AG04449 (cell line): ENCODE measurements at places on chromosomes 3 and 15.

DNA sequence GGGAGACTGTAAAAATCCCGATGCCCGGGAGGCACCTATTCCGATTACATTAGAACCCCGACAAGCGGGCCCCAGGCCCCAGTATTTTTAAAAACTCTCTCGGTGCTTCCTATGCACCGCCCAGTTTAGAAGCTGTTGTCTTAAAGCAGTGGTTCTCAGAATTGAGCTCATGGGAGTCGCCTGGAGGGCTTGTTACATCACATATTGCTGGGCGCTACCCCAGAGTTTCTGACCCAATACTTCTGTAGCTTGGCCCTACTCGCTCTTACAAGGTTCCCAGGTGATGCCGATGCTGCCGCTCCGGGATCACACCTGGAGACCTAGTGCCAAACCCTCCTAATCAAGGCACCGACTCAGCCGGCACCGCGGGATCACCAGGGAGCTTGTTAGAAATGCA, 35.2 kb downstream of the CPN2 start:
- DNase-seq, result no peak

- DNase-seq, result no peak
These were observed 1.3 kb upstream of the SLITRK3 start for GRCh38 chr3:165197481-165197800.

DNA sequence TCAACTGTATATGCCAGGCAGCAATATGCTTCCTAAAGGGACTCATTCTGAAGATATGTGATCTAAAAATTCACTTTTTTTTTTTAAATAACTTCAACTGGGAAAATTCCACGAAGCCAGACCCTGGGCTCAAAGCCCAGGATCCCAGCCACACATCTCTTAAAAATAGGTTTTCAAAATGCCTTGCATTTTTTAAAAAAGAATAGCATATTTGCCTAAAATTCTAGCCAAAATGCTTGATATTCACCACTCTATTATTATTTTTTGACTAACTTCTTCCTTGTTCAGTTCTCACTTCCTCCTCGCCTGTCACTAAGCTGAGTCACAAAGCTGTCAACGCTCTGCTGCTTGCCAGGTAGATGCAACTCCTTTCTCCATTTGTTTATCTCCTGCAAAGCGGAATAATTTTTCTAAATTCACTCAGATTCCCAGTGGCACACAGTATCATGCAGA, 28.0 kb upstream of the VGLL4 start:
- DNase-seq, result peak; percentile 29

DNA sequence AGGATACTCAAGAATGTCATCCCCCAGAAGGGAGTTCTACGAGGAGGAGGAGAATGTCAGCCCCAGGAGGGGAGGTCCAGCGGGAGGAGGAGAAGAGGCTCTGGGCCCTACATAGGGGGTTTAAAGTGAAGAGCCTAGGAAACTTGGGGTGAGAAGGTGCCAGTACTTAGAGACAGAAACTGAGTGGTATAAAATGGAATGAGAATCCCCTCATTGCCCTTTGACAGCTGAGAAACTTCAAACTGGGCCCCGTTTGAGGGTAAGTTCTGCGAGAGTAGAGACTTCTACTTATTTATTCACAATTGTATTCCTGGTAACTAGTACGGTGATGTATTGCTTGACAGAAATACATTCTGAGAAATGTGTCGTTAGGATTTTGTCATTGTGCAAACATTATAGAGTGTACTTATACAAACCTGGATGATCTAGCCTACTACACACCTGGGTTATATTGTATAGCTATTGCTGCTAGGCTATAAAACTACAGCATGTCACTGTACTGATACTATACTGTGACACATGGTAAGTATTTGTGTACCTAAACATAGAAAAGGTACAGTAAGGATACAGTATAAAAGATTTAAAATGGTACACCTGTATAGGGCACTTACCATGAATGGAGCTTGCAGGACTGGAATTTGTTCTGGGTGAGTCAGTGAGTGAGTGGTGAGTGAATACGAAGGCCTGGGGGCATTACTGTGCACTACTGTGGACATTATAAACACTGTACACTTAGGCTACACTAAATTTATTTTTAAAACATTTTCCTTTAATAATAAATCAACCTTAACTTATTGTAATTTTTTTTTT, 62.0 kb downstream of the TSC22D2 start:
- no peak for DNase-seq

- no peak for DNase-seq
These were observed 216.4 kb downstream of the TIGIT start for GRCh38 chr3:114510201-114510600.

- DNase-seq, result no peak
These were observed 57.9 kb downstream of the ARHGAP31 start for GRCh38 chr3:119352034-119352609.

- no peak for DNase-seq
These were observed 129.5 kb downstream of the LIPC start for GRCh38 chr15:58561321-58561720.

DNA sequence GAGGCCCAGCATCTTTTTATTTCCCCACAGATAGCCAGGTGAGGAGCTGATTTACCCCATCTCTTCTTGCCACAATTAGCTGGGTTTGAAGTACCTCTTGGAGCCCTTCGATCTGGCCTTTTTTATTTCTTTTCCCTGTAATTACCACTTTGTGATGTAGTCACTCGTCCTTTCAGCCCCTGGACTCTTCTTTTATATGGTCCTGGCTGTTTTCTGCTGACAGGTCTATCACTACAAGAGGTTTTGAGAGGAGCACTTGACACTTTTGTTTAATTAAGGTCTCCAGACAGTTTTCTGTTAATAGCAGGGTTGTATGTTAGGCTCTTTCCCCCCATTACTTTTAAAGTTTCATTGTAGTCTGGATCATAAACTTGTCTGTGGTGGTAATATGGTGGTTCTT, 11.8 kb downstream of the ATXN7 start:
- DNase-seq, result no peak

GRCh38 chr3:79310016-79310415, 457.8 kb downstream of the ROBO1 start:
- DNase-seq, result no peak

- DNase-seq, result no peak
These were observed 111.8 kb downstream of the SRGAP3 start for GRCh38 chr3:9137676-9138075.

- no peak for DNase-seq
These were observed 2.4 kb downstream of the CIB1 start for GRCh38 chr15:90231028-90232017.

- DNase-seq, result no peak
These were observed 85.1 kb upstream of the TSEN2 start for GRCh38 chr3:12399226-12399625.

DNA sequence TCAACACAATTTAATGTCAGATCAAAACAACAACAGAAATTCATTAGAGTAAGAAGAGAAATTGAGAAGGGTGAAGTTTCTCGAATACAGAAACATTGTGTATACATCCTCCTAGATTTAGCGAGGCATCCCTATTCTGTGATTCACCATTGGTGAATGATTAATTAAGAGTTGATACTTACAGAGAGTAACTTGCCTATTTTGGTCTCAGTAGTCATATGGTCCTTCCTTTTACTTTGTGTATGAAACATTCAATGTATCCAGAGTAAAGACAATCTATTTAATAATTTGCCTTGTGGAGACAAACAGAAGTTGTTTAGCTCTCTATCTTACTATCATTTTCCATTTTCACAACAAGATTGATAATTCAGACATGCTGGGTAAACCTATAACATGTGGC, 432.0 kb downstream of the ZPLD1 start:
- DNase-seq, result no peak

- DNase-seq, result no peak
These were observed 9.5 kb downstream of the TMEM44 start for GRCh38 chr3:194623449-194624290.

DNA sequence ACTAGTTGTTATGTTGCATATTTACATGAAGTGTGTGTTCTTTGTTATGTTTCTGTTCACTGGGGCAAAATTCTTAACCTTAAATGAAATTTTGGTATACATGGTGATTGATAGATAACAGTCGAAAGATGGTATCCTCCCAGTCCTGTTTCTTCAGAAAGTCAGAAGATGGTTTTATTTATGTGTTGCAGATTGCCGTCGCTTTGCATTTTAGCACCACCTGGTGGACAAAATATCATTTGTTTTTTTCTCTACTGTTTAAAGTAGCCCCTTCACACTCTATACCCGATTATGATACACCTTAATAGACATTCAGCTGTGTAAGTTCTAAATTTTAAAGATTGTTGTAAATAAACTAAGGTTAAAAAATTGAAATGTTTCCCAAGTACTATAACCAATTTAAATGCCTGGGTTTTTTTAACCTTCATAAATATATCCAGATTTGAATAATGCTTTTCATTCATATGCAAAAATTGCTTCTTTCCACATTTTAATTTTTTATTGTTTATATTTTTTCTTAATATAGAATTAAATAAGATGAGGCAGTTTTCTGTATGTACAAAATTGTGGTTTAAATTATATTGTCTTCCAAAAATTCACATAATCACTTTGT, 152.2 kb downstream of the ALCAM start:
- no peak for DNase-seq

DNA sequence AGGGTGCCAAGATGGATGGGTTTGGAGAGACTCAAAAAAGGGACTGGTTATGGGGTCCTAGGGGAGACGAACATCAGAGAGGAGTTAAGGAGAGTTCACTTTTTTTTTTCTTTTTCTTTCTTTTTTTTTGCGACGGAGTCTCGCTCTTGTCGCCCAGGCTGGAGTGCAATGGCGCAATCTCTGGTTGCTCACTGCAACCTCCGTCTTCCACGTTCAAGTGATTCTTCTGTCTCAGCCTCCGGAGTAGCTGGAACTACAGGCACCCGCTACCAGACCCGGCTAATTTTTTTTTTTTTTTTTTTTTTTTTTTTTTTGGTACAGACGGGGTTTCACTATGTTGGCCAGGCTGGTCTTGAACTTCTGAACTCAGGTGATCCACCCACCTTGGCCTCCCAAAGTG, 1.2 kb downstream of the SPINT1 start:
- DNase-seq, result no peak

DNA sequence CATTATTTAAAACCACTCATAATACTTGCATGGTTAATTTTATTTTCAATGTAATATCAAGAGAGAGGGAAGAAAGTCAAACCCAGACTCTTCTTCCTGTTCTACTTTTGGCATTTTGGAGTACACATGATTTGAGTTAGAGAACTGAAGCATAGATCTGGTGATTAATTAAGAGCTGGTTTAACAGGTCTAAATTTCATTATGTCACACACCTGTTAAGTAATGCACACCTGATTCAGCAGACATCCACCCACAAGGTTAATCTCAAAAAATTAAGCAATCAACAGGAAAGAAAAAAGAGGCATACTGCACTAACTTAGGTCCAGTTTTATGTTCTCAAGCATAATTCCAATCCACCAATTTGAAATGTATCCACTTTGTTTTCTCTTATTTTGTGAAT, 101.1 kb upstream of the ICE2 start:
- no peak for DNase-seq

DNA sequence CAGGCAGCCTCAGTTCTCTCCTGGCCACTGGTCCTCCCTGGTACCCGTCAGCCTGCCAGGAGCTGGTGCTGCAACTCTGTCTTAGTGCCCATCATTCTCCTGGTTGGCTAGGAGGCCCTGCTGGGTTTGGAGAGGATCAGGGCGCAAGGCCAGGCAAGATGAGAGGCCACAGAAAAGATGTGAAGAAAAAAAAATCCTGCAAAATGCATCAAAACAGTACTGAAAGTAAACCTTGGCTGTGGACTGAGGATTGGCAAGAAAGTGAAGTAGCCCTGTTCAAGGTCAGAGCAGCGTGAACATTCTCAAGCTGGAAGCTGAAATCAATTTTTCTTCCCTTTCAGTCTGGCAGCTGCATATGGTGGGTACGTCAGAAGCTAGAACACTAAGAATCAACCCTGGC, 74.2 kb downstream of the GTF2E1 start:
- DNase-seq, result no peak

DNA sequence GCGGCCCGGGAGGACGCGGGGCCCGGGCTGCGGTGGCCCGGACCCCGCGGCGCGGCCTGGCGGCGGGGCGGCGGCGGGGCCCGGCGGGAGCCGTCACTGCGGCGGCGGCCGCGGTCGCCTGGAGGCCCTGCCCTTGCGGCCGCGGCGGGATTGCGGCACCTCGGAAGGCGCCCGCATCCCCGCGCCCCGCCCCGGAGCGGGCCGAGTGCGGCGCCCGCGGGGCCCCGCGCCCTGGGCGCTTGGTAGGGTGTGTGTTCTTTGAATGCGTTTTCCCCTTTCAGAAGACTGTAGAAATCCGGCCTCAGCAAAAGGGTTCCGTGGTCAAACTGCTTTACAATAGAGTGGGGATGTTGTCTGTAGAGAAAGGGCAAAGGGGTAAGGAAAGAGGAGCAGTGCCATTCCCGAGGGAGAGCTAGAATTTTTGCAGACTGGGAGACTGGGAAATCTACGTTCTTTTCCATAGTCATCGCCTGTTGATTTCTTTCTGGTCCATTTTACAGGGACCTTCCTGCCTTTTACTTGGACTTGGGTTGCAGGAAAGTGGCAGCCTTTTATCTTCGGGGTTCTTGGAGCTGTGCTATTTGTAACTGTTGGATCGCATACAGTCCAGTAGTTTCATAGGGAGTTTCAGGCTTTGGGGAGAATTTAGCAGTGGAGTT, 630 bp downstream of the SNRK start:
- no peak for DNase-seq

- no peak for DNase-seq
These were observed 26.0 kb downstream of the CFAP92 start for GRCh38 chr3:128967748-128968355.

DNA sequence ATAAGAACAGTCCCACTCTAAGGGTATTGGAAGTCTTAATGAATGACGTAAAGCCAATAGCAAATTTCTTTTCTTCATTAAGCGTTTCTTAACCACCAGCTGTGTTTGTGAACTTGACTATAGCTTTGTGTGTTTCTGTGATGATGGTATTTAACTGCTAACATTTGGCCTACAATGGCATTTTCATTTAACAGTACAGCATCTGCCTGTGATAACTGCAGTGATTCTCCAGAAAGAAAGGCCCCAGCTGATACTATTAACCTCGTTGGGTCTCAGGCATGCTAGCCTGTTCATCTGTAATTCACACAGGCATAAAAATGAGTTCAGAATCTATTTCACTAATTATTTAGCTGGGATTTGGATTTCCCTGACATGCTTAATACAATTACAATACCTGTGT, 121.9 kb downstream of the NECTIN3 start:
- no peak for DNase-seq

- no peak for DNase-seq
These were observed 269.5 kb downstream of the SUCLG2 start for GRCh38 chr3:67384760-67385397.

GRCh38 chr3:158718490-158719170, 13.6 kb downstream of the RARRES1 start:
- DNase-seq, result peak; percentile 91

GRCh38 chr15:41945221-41945620, 27.1 kb downstream of the EHD4 start:
- no peak for DNase-seq

- DNase-seq, result no peak
These were observed 101.5 kb upstream of the UBE2E1 start for GRCh38 chr3:23704298-23704697.

DNA sequence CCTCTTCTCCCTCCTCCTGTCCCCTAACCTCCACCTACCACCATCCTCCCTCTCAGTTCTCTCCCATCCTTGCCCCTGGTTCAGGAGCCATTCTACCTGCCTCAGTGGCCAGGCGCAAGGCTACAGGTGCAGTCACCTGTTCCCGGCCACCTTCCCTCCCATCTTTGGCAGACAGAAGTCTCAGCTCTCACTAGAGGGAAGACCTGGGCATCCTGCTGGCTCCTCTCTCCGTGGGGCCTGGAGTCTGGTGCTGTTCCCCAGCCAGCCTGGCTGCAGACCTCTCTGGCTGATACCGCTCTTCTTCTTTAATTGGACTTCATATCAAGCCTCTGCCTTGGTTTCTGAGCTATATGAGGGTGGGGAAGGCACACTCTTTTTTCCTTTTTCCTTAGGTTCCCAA, 53.0 kb upstream of the SLC6A1 start:
- no peak for DNase-seq
